ENCODE measurements at places on chromosomes 6 and 20.

DNA sequence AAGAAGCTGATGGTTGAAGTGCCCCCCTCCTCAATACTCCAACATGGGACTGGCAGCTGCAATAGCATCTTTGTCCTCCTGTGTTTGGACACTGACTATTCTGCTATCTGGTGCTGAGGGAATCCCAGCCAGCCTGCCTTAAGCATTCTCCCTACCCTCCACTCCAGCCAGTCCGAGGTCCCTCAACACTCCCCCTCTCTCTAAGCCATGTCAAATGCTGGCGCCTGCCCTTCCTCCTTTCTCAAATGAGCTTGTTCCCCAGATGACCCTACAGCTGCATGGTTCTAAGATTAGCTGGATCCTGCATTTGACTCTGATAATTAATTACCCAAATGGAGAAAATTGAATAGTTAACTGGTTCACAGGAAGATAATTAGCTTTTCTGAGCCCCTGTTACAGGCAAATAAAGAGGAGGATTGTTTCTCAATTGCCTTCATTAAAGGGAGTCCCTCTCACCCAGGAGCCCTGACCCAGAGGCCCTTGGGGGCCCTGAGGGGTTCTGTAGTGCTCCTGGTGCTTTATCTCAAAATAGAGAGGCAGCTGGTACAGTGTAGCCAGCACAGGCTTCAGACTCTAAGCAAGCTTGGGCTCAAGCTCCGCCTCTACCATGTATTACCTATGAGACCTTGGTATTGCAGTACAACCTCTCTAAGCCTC lies 37.9 kb upstream of the CHD6 start:
- no peak for DNase-seq

- no peak for DNase-seq
These were observed 54.8 kb upstream of the POU3F2 start for GRCh38 chr6:98779618-98780017.

GRCh38 chr6:4625557-4625956 lies 150.6 kb upstream of the CDYL start:
- no peak for DNase-seq

DNA sequence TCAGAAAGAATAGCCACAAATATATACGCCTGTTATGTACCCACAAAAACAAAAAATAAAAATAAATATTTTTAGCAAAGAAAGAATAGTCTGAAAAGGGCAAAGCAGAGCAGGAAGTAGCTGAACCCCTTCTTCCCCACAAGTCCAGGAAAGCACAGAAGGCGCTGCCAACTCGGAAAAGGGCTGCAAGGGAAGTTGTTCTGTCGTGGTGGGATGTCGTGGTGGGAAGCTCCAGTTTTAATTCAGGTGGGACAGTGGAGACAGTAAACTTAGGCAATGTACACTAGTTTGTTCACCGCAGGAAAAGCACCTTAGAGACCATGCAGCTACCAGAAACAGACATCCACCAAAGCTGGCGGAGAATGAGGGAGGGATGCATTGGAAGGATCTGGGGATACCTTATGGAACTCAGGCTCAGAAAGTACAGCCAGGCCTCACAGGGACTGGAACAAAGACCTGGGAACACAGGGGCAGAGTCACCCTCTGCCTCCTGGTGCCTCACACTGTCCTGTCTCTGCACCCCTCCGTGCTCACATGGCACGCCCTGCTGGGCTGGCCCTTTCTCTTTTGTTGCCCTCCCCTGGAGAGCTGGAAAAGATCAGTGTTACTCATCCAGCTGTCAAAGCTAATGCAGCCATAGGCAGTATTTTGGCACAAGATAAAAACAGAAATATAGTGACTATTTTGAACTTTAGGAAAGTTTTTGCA lies 3.3 kb upstream of the APMAP start:
- no peak for DNase-seq

GRCh38 chr20:15319439-15319838 lies 982.0 kb upstream of the FLRT3 start:
- DNase-seq, result no peak

DNA sequence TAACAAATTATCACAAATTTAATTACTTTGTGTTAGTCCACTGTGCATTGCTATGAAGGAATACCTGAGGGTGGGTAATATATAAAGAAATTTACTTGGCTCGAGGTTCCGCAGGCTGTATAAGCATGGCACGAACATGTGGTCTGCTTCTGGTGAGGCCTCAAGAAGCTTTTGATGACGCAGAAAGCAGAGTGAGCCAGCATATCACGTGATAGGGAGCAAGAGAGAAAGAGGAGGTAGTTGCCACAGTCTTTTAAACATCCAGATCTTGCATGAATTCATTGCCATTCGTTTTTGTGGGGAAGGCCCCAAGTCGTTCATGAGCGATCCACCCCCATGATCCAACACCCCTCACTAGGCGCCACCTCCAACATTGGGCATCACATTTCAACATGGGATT lies 733.7 kb downstream of the GRIK2 start:
- no peak for DNase-seq

DNA sequence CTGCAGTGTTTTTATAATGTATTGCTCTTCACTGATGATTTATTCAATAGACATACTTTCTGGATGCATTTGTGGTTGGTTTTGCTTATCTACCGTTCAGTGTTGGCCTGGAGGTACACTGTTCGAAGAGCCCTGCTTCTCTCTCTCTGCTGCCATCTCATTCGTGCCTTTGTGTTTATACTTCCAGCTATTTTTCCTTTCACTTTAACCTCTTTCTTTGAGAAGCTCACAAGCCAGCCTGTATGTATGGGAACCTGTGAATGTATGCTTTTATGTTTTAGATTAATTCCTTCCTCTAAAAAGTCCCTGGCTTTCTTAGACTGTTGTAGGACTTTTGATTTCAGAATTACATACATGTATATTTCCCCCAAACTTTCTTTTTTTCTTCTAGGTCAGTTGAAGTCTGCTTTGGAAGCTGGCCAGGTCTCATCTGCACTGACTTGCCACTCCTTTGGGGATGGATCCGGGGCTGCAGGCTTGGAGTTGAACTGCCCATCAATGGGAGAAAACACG lies 83.0 kb downstream of the SCAND1 start:
- no peak for DNase-seq

- no peak for DNase-seq
These were observed 24.1 kb upstream of the MRGBP start for GRCh38 chr20:62772103-62772611.

DNA sequence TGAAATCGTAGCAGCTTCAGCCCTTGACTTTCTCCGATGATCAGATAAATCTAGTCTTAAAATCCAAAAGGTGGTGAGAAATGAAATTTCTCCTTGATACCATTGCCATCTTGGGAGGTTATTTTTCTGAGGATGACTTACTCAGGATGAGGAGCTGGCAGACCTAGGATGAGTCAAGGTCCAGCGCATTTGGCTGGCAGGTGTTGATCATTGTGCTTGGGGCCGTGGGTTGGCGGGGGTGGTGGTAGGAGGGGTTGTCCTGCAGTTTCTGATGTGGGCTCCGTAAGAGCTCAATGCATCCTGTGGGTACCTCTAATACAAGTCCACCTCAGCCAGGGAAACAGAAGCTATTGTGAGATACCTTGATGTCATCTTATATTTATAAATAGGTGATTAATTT lies 148.3 kb upstream of the SCGN start:
- DNase-seq, result no peak

DNA sequence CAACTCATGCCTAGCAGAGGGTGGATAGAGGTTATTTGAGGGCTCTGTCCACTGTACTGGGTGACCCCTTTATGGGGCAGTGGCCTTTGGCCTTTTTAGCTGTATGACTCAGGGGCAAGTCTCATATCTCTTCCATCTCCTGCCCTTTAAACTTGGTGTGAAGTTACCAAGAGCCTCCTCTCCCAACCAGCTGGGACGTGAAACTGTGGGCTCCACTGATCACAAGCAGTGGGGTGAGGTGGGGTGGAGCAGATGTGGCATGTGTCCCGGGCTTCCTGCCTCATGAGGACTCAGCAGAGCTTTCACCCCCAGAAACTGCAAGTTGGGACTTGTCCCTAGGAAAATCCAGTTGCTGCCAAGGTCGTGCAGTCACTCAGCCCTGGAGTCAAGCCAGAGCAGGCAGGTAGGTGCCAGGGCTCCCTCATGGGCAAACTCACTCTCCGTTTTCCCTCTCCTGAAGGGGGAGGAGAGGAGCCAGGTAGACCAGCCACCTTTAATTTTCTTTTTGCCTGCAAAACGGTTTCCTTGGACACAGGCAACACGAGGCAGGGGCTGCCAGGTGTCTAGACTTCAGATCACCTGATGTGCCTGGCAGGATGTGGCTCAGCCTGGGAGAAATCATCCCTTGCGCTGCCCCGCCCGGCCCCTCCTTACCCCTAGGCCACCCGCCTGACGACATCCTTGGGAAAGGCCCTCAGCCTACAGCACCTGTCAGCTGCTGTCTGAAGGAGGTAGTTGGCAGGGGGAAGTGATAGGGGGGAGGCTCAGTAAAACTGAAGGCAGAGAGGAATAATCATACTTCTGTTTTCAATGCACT lies 4.0 kb downstream of the CDKN1A start:
- DNase-seq, result peak; percentile 91

DNA sequence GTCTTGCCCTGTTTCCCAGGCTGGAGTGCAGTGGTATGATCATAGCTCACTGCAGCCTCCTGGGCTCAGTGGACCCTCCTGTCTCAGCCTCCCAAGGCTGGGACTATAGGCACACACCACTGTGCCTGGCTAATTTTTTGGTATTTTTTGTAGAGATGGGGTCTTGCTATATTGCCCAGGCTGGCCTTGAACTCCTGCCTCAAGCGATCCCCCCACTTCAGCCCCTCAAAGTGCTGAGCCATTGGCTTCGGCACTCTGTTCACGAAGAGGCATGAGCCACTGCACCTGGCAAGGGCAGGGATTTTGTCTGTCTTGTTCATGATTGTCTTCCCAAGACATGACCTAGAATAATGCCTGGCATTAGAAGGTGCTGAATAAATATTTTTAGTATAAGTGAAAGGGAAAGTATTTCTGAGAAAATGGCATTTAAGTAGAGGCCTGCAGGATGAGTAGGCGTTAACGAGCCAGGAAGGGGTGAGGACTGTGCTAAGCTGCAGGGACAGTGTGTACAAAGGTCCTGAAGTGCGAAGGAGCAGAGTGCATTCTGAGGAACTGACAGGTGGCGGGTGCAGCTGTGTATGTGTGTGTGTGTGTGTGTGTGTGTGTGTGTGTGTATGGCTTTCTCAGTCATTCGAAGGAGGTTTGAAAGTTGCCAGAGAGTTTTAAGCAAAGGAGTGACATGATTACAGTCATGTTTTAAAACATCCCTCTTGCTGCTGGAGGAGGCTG lies 43.0 kb downstream of the VEGFA start:
- DNase-seq, result peak; percentile 20

- no peak for DNase-seq
These were observed 26.4 kb upstream of the STX16 start for GRCh38 chr20:58624687-58625086.

- DNase-seq, result no peak
These were observed 47.0 kb downstream of the ENPP1 start for GRCh38 chr6:131854803-131855202.

- DNase-seq, result no peak
These were observed 63.6 kb downstream of the IPCEF1 start for GRCh38 chr6:154292855-154293519.

DNA sequence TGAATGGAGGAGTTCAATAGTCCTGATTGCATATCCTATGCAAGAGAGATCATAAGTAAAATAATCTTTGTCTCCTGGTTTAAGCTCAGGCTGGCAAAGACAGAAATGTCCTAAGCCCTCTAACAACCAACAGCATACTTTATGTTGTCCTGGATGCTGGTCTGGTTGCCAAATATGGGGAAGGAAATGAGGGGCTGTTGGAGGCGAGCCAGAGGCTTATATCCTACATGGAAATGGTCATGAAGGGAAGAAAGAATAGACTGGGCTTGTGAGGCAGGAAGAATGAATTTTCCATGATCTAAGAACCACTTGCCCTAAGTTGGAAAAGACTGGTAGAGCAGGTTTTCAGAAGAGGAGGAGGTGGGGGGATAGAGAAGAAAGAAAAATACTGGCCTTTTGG lies 237.1 kb downstream of the SMOC2 start:
- DNase-seq, result no peak

GRCh38 chr6:160931378-160932310 lies 59.9 kb upstream of the MAP3K4 start:
- DNase-seq, result no peak

Data from activated CD4-positive, alpha-beta memory T cell treated with anti-CD3 and anti-CD28 coated beads for 36 hours (primary cell).